ENCODE measurements at places on chromosomes 2 and 18. TPM values are rescaled to one million over a fixed set of nuclear protein-coding genes. Genes with fewer than 3 reads are reported as not detected.

Gene DTNA
- 1.1 TPM for total RNA-seq

GRCh38 chr2:3094318-3094717, 283.3 kb downstream of the EIPR1 start:
- no peaks in the 10 kb centered on the region for H3K27me3 ChIP-seq
- DNase-seq: no peak
- no peaks in the 10 kb centered on the region for H3K4me1 ChIP-seq
- H3K36me3 ChIP-seq: no peaks in the 10 kb centered on the region

Gene APLF
- total RNA-seq: 1.5 TPM

DNA sequence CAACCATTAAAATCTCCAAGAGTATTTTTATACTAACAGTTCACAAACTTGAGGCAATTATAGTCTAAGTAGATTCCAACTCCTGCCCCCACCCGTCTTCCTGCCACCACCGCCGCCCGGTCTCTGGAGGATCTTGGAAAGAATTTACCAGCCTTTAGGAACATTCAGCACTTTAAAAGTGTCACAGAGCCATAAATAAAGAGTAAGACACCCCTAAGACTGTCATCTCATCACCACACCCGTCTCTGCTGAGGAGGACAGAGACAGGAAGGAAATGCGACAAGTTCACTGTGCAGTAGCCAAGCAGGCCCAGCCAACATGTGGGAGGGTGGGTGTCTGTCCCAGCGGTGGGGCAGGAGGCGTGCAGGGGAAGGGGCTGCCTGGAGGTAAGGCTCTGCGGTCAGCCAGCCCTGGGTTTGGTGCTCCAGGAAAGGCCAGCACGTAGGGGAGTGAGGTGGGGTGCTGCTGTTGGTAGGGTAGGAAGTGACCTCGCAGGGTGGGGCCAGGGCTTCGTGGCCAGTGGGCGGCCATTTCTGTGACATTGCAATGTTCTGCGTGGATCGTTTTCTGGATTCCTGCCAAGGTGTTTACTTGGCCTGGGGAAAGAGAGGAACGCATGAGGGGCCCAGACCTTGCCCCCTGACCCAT, 111.6 kb downstream of the FAM210A start:
- peaks cover 17% of the 10 kb centered on the region for H3K4me1 ChIP-seq
- H3K27ac ChIP-seq: no peak overlapping the region
- H3K27me3 ChIP-seq: peaks cover 25% of the 10 kb centered on the region
- H3K4me3 ChIP-seq: no peak overlapping the region
- H3K36me3 ChIP-seq: no peaks in the 10 kb centered on the region

- no peak for DNase-seq
- no peak overlapping the region for H3K27ac ChIP-seq
- H3K27me3 ChIP-seq: no peaks in the 10 kb centered on the region
- H3K4me3 ChIP-seq: no peak overlapping the region
- H3K36me3 ChIP-seq: no peaks in the 10 kb centered on the region
- no peaks in the 10 kb centered on the region for H3K4me1 ChIP-seq
These were observed 130.2 kb downstream of the DTNA start for GRCh38 chr18:34840256-34840826.

Gene SLC4A5
- total RNA-seq: not detected

GRCh38 chr2:128310761-128311160, 7.9 kb downstream of the HS6ST1 start:
- no peak overlapping the region for H3K4me3 ChIP-seq
- peaks cover 4% of the 10 kb centered on the region for H3K36me3 ChIP-seq
- H3K27me3 ChIP-seq: peaks cover 2% of the 10 kb centered on the region
- no peak overlapping the region for H3K27ac ChIP-seq

Gene RETREG2
- 88.8 TPM for total RNA-seq

GRCh38 chr2:9247786-9248185, 41.2 kb downstream of the ASAP2 start:
- H3K4me3 ChIP-seq: no peak overlapping the region
- H3K36me3 ChIP-seq: peaks cover 16% of the 10 kb centered on the region
- H3K4me1 ChIP-seq: peaks cover 88% of the 10 kb centered on the region
- peak overlapping the region; percentile 90 for H3K27ac ChIP-seq
- DNase-seq: no peak

DNA sequence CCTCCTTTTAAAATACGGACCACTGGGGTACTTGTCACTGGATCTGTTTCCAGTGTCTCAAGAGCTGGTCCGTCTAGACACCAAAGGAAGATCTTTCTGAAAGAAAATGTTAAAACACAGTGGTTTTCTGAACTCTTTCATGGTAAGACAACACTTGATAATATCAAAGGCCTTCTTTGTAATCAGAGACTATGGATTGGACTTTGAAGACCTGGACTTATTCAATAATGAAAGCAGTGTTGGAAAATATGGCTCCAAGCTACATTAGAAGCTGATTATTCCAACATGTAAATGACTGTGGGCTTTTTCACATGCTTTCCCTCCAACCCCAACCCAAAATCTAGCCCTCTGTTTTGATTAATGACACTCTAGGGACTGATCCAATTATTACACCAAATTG, 329.4 kb upstream of the LYPD1 start:
- DNase-seq: no peak
- H3K4me1 ChIP-seq: peaks cover 22% of the 10 kb centered on the region
- no peak overlapping the region for H3K27ac ChIP-seq
- H3K36me3 ChIP-seq: peaks cover 12% of the 10 kb centered on the region

- peaks cover 10% of the 10 kb centered on the region for H3K4me1 ChIP-seq
- H3K4me3 ChIP-seq: no peak overlapping the region
- no peak overlapping the region for H3K27ac ChIP-seq
- peaks cover 8% of the 10 kb centered on the region for H3K36me3 ChIP-seq
- no peaks in the 10 kb centered on the region for H3K27me3 ChIP-seq
These were observed 59.3 kb upstream of the SPTBN1 start for GRCh38 chr2:54396798-54397197.

Gene ALPP
- not detected for total RNA-seq

GRCh38 chr2:216281316-216281715, 91.0 kb downstream of the MARCHF4 start:
- H3K4me3 ChIP-seq: no peak overlapping the region
- DNase-seq: no peak
- H3K27me3 ChIP-seq: peaks cover 2% of the 10 kb centered on the region
- peak overlapping the region; percentile 10 for H3K27ac ChIP-seq
- H3K4me1 ChIP-seq: peaks cover 65% of the 10 kb centered on the region

GRCh38 chr18:75101916-75102315, 107.0 kb downstream of the PTGR3 start:
- H3K4me1 ChIP-seq: no peaks in the 10 kb centered on the region
- no peak overlapping the region for H3K4me3 ChIP-seq
- no peak overlapping the region for H3K27ac ChIP-seq
- peaks cover 20% of the 10 kb centered on the region for H3K27me3 ChIP-seq

- H3K4me3 ChIP-seq: peak overlapping the region; percentile 11
- H3K27me3 ChIP-seq: no peaks in the 10 kb centered on the region
- DNase-seq: peak; percentile 36
- peaks cover 46% of the 10 kb centered on the region for H3K4me1 ChIP-seq
- H3K27ac ChIP-seq: peak overlapping the region; percentile 62
These were observed 6.8 kb downstream of the THUMPD2 start for GRCh38 chr2:39772086-39772811.

- no peak overlapping the region for H3K27ac ChIP-seq
- no peaks in the 10 kb centered on the region for H3K36me3 ChIP-seq
- peaks cover 6% of the 10 kb centered on the region for H3K4me1 ChIP-seq
- peaks cover 13% of the 10 kb centered on the region for H3K27me3 ChIP-seq
- peak overlapping the region; percentile 56 for H3K4me3 ChIP-seq
These were observed 62.3 kb downstream of the VWA3B start for GRCh38 chr2:98149333-98149697.

DNA sequence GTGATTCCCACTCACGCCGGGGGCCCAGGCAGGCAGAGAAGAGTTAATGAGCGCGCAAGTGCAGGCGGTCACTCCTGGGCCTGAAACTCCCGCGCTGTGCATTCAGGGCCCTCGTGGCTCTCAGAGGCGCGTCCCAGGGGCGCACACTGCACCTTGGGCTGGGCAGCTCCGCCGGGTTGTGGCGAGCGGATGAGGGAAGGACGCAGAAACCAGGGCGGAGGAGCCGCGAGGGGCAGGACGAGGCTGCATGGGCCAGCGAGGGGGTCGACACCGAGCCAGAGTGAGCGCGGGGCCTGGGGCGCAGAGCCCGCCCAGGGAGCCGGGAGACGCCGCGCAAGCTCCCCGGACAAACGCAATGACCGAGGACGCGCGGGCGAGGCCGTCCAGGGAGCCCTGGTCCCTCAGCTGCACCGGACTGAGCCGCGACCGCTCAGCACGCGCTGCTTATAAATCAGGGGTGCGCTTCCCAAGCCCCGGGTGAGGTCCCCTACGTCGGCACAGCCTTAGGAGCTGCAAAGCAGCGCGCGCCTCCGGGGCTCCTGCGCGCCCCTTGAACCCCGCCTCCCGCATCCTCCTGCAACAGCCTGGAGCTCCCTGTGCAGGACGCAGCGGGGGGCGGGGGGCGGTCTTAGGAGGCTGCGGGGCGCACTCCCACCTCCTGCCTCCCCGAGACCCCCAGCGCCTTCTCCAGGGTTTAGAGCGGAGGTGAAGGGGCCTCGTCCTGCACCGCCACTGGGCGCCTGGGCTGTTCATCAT, 180.2 kb upstream of the ALKAL2 start:
- no peaks in the 10 kb centered on the region for H3K4me1 ChIP-seq
- H3K36me3 ChIP-seq: no peaks in the 10 kb centered on the region
- H3K4me3 ChIP-seq: no peak overlapping the region
- H3K27ac ChIP-seq: no peak overlapping the region
- H3K27me3 ChIP-seq: no peaks in the 10 kb centered on the region

GRCh38 chr2:98293931-98294687, 52.1 kb upstream of the CNGA3 start:
- H3K4me1 ChIP-seq: peaks cover 13% of the 10 kb centered on the region
- no peak overlapping the region for H3K27ac ChIP-seq
- H3K4me3 ChIP-seq: no peak overlapping the region
- H3K27me3 ChIP-seq: peaks cover 21% of the 10 kb centered on the region

GRCh38 chr2:238383743-238384380, 42.9 kb upstream of the ASB1 start:
- no peak overlapping the region for H3K4me3 ChIP-seq
- H3K27ac ChIP-seq: no peak overlapping the region
- no peak for DNase-seq
- peaks cover 23% of the 10 kb centered on the region for H3K36me3 ChIP-seq
- H3K4me1 ChIP-seq: peaks cover 19% of the 10 kb centered on the region
- H3K27me3 ChIP-seq: no peaks in the 10 kb centered on the region

Gene TRPM8
- not detected for total RNA-seq

DNA sequence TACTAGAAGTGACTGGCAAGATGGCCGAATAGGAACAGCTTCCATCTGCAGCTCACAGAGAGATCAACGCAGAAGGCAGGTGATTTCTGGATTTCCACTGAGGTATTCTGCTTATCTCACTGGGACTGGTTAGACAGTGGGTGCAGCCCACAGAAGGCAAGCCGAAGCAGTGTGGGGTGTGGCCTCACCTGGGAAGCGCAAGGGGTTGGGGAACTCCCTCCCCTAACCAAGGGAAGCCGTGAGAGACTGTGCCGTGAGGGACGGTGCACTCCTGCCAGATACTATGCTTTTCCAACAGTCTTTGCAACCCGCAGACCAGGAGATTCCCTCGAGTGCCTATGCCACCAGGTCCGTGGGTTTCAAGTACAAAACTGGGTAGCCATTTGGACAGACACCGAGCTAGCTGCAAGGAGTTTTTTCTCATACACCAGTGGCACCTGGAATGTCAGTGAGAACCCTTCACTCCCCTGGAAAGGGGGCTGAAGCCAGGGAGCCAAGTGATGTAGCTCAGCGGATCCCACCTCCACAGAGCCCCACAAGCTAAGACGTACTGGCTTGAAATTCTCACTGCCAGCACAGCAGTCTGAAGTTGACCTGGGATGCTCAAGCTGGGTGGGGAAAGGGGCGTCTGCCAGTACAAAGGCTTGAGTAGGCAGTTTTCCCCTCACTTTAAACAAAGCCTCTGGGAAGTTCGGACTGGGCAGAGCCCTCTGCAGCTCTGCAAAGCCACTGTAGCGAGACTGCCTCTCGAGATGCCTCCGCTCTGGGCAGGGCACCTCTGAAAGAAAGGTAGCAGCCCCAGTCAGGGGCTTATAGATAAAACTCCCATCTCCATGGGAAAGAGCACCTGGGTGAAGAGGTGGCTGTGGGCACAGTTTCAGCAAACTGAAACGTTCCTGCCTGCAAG, 40.1 kb downstream of the PLEK start:
- DNase-seq: no peak
- H3K27me3 ChIP-seq: peaks cover 44% of the 10 kb centered on the region
- no peak overlapping the region for H3K27ac ChIP-seq
- no peak overlapping the region for H3K4me3 ChIP-seq
- no peaks in the 10 kb centered on the region for H3K4me1 ChIP-seq
- H3K36me3 ChIP-seq: peaks cover 4% of the 10 kb centered on the region

Gene IL1F10
- not detected for total RNA-seq

GRCh38 chr2:29765721-29766120, 155.7 kb downstream of the ALK start:
- H3K4me1 ChIP-seq: peaks cover 8% of the 10 kb centered on the region
- H3K27ac ChIP-seq: no peak overlapping the region
- no peaks in the 10 kb centered on the region for H3K27me3 ChIP-seq
- no peaks in the 10 kb centered on the region for H3K36me3 ChIP-seq
- no peak for DNase-seq
- H3K4me3 ChIP-seq: no peak overlapping the region

- H3K4me1 ChIP-seq: peaks cover 30% of the 10 kb centered on the region
- H3K36me3 ChIP-seq: no peaks in the 10 kb centered on the region
- H3K4me3 ChIP-seq: peak overlapping the region; percentile 71
- peak overlapping the region; percentile 86 for H3K27ac ChIP-seq
- peak; percentile 87 for DNase-seq
- peaks cover 7% of the 10 kb centered on the region for H3K27me3 ChIP-seq
These were observed 40.0 kb downstream of the BCL2L11 start for GRCh38 chr2:111160758-111161157.

DNA sequence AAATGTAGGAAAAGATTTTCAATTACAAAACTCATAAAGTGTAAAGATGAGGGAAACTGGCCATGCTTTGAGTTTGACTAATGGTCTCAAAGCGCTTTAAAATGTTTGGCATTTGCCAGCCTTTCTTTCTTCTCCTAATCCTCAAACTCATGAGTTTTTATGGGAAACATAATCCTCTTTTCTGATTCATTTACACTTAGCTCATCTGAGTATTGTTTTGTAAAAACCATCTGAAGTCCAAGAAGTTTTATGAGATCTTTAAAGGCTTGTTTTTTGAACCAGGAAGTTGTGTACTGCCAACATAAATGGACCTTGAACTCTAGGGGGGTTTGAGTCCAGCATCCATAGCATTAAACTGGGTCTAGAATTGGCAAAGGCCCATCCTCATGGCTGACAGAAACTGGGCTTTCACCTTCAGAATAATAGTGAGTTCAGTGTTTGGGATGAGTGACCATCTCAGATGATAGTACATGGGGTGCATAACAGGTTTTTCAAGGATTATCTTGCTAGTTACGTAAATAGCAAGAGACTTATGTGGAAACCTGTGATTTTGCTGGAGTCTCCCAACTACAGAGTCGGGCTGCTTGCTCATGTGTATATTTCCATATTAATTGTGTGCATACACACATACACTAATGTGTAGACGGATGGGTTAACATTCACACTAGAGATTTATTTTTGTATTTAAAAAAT, 3.8 kb upstream of the LTBP1 start:
- H3K4me3 ChIP-seq: no peak overlapping the region
- H3K36me3 ChIP-seq: no peaks in the 10 kb centered on the region
- no peak for DNase-seq
- peaks cover 18% of the 10 kb centered on the region for H3K4me1 ChIP-seq
- H3K27me3 ChIP-seq: no peaks in the 10 kb centered on the region

Gene MYL12B
- total RNA-seq: 672 TPM

GRCh38 chr2:85770369-85770768, 16.6 kb downstream of the ATOH8 start:
- no peak for DNase-seq
- H3K27ac ChIP-seq: peak overlapping the region; percentile 68
- H3K4me1 ChIP-seq: peaks cover 69% of the 10 kb centered on the region
- H3K4me3 ChIP-seq: no peak overlapping the region
- peaks cover 30% of the 10 kb centered on the region for H3K36me3 ChIP-seq

Gene GALR1
- not detected for total RNA-seq

GRCh38 chr18:48490641-48491293, 48.1 kb upstream of the CTIF start:
- H3K4me3 ChIP-seq: no peak overlapping the region
- no peak for DNase-seq
- peaks cover 73% of the 10 kb centered on the region for H3K4me1 ChIP-seq

Data from HFFc6 (cell line).